GM12865 (cell line): ENCODE measurements at places on chromosomes 16 and 17.

- DNase-seq = no peak
These were observed 132.2 kb upstream of the NACA2 start for GRCh38 chr17:61723183-61723582.

DNA sequence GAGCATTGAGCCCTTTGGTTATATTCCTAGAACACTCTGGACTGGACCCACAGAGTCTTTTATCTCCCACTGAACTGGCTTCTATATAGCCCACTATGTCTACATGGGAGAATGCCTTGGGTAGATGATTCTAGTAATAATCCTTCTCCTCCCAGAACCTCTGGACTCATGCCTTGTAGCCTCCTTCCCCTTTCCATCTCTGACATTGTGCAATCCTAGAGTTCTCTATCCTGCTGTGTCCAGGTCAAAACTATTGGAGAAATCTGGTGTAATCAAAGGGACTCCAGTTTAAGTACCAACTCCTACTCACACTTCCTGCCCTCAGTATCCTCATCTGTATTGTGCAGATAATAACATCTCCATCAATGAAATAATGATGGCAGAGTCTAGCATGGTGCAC lies 9.1 kb downstream of the RCVRN start:
- no peak for DNase-seq

DNA sequence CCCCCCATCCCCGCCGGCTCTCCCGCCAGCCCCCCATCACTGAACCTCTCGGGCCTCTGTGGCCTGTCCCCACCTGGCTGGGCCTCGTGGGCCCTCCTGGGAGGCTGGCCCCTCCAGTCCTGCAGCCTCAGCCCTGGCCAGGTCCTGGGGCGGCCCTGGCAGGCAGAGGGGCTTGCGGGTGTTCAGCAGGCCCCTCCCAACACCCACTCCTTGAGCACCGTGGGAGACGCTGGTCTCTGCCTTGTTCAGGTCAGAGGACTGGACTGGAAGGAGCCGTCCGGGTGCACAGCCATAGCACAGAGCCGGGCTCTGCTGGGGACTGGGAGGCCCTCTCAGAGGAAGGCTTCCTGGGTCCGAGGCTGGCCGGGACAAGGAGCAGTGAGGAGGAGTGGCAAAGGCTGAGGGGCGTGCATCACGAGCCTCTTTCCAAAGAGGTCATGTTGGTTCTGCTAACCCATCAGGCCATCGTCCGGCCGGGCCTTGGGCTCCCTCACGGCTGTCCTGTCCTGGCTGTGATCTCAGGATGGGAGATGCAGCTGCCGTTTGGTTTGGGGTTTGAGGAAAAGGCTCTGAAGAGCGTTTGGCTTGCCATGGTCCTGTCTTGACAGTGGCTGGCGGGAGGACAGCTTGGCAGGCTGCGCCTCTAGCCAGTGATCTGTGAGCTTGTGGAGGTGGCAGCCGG lies 6.3 kb upstream of the PABPN1L start:
- no peak for DNase-seq

GRCh38 chr16:4938683-4939030 lies 1.7 kb upstream of the PPL start:
- no peak for DNase-seq

GRCh38 chr17:41069031-41069430 lies 3.4 kb upstream of the KRTAP2-4 start:
- no peak for DNase-seq

DNA sequence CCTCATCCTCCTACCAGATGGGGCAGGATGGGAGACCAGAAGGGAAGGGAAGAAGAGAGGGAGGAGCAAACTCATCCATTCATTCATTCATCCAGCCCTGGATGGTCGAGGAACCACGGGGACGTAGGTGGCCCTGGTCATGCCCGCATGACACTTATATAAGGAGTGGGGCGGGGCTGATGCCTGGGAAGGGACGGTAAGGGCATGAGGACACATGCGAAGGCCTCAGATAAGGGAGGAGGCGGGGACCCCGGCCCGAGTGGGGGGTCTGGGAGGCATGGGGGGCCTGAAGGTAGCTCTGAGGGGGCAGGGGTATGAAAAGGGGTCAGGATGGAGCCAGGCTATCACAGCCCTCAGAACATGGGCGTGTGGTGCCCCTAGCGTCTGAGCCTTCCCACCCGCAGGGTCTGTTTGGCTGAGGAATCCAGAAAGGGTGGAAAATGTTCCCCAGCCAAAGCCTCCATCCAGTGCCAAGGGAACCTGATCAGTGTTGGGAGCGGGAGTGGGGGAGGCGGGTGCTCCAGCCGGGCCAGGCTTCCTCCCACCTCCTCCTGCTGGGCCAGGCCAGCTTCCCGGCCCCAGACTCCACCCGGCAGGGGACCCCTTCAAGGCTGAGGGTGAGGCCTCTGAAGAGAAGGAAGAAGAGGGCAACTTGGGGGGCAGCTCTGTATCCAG lies 17.6 kb upstream of the CD79B start:
- DNase-seq = no peak

- DNase-seq = no peak
These were observed 13.6 kb downstream of the PLK1 start for GRCh38 chr16:23692190-23692837.

DNA sequence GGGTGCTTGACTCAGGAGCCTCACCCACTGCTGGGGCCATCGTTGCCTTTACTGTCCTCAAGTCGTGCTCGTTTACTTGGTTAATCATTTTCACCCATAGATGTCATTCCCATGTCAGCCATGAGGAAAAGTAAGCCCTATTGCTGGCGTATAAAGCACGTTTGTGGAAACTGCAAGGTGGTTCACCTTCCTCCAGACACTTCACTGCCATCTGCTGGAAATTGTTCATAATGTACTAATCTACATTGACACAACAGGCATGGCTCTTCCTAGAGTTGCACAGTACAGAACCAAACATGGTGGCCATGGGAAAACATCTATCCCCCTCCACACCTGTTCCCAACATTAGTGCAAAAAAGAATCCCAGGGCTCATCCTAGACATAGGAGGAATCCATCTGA lies 116.6 kb downstream of the ZNF18 start:
- DNase-seq = peak; percentile 63

DNA sequence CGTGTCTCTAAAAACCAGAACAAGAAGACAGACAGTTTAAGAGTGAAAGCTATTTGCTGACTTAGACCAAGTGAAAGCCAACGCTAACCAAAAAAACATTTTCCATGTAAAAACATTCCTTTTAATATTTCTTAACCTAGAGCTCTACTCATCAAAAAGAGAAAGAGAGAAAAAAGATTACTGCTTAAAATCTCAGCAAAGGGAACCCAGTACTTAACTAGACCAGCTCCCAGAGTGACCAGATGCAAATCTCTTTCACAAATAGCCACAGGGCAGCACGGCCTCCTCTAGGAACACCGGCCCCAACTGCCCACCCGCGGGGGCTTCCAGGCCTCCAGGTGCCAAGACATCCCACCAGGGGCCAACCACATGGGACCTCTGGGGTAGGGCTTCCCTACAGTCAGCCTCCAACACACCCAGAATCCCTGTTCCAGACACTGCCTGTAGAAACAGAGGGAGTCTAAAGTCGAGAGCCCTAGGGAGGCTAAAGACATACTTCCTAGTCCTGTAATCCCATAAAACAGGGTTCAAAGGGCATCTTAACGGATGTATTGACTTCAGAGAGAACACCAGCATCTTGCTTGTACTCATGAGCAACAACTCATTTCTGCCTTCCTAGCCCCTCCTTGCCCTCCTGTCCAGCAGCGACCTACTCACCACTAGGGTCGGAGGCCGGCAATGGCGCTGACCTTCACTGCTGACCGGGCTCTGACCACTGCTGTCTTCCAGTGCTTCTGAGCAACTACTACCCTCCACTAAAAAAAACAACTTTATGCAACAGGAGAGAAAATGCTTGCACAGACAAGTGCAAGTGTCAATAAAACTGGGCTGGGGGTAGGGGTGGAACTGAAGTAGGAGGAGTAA lies 21.3 kb downstream of the ZCCHC14 start:
- no peak for DNase-seq

DNA sequence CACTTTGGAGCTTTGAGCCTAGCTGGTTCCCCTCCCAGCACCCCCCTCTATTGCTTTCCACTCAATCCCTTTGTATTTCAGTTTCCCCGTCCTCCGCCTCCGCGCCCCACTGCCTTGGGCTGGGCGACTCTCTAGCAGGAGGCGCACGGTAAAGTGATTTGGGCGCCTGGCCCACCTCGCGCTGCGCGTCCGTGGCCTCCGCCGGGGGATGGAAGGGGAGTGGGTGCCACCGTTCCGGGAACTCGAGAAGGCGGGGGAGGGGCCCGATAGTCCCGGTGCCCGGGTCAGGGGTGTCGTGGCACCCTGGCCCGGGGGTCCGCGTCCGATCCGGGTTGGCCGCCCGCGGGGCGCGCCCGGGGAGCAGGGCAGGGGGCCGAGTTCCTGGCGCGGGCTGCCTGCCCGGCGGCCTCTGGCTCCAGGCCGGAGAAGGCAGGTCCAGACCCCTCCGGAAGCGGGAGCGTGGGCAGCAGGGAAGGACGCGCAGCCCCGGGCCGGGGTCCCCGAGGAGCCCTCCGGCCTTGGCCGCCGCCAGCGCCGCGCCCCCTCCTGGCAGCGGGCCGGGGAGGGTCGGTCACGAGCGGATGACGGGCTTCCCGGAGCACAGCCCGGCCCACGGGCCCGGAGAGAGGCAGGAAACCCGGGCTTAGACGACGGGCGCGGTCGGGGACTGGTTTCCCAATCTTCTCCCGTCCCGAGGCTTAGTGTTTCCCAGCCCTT lies 15.8 kb downstream of the MEOX1 start:
- DNase-seq = no peak

GRCh38 chr17:6711081-6711674 lies 2.0 kb downstream of the SLC13A5 start:
- no peak for DNase-seq

GRCh38 chr16:75226550-75227360 lies 8.0 kb downstream of the CTRB1 start:
- no peak for DNase-seq

DNA sequence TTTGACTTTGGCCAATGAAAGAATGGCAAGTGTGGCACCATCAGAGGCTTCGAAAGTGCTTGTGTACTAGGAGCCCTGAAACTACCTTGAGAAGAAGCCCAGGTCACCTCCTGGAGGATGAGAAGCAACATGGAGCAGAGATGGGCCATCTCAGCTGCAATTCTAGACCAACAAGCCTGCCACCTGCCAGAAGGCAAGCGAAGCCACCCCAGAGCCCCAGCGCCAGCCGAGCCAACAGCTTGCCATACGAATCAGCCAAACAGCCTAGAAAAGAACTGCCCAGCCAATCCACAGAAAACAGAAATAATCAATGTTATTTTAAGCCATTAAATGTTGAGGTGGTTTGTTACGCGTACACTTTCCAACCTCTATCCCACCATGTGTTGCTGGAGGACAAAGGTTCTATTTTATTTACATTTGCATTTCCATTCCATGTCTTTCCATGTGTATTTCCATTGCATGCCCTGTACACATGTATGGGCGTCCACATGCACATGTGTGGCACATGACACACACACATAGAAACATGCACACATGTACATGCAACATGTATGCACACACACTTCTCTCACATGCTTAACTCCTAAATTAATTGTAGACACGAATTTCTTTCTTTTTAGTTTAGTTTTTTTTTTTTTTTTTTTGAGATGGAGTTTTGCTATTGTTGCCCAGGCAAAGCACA lies 144.3 kb upstream of the TNRC6C start:
- DNase-seq = no peak

GRCh38 chr16:82857693-82858365 lies 231.1 kb downstream of the CDH13 start:
- no peak for DNase-seq

- no peak for DNase-seq
These were observed 158.8 kb downstream of the CHD9 start for GRCh38 chr16:53213542-53213941.

- DNase-seq = peak; percentile 83
These were observed 23.1 kb downstream of the CREBBP start for GRCh38 chr16:3857189-3858043.

GRCh38 chr16:67948015-67948414 lies 4.1 kb upstream of the LCAT start:
- no peak for DNase-seq
